Bone marrow (tissue), 2 donors: ENCODE measurements at places on chromosomes 5 and 9.

GRCh38 chr9:115033800-115034199 is 84.2 kb downstream of the TNC start:
- no peak for DNase-seq

- DNase-seq = no peak
Measured at GRCh38 chr9:133915534-133916158, 76.5 kb downstream of the VAV2 start.

GRCh38 chr9:127050591-127051001 is 71.8 kb downstream of the ANGPTL2 start:
- no peak for DNase-seq

DNA sequence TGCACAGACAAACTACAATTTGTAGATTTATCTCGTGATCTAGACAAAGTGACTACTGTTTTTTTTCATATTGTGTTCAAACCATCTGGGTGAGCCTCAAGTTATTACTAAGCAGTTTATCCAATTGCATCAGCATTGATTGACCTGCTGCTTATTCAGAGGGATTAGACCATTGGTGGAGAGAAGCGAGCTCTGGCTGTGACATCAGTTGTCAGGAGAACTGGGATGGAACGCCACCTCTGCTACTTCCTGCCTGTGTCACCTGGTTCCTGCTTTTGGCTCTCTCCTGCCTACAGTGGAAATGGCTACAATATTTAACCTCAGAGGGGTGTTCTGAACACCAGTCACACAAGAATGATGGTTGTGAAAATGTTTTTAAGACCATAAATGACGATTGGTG is 12.1 kb downstream of the NR4A3 start:
- no peak for DNase-seq

- no peak for DNase-seq
Measured at GRCh38 chr9:92934321-92934720, 13.0 kb upstream of the FGD3 start.

GRCh38 chr9:118567861-118568260 is 801.4 kb downstream of the BRINP1 start:
- no peak for DNase-seq

DNA sequence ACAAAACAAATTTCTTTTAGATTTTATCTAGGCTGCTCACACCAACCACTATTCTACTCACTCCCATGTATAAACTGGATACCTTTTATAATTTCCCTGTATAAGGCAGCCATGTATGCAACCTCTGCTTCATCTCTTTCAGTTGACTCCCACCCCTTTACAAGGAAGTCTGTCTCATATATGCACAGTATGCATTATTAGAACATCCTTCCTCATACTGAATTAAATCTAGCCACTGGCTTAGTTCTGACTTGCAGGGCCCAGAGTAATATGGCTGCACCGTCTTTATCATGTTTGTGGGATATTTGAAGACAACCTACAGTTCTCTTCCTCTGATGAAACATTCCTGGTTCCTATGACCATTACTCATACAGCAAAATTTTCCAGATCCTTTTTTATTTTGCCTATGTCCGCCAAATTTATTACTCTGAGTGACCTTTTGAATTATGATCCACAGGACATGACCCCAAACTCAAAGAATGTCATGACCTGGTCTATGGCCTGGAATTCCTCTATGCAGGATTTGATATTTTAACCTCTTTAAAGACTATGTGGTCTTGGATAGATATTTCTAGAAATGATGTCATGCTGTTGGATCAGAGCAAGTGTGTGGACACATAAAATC is 76.6 kb upstream of the ITGA1 start:
- no peak for DNase-seq

GRCh38 chr9:76573905-76574760 is 115.2 kb downstream of the GCNT1 start:
- peak; percentile 35 for DNase-seq

DNA sequence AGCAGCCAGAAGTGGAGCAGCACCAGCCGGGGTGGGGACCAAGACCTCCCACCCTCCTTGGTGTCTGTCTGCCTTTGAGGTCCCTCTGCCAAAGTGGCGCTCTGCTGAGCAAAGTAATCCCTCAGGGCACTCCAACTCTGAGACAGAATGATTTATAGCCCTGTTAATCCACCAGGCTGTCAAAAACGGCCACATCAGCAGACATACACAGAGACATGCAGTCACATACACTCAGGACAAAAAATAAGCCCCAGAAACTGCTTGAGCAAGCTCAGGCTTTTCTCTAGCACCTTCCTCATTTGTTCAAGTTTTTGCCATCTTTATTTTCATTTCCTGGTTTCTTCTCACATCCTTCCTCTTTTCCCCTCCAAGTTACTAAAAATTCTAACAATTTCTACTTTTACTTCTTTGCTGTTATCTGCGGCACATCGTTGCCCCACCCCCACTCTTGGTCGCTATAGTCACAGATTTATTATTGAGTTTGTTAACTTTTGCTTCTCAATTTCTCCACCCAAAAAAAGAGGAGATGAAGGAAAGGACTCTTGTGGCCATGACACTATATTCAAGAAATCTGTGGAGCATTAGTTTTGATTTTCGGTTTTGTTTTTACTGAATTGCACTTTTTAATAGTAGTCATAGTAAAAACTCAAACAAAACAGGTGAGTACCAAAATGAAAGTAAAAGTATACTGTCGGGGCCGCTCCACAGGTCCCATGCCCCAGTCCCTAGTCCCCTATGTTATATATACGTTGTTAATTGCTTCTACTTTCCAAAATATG is 17.4 kb upstream of the ADRB2 start:
- peak; percentile 95 for DNase-seq

GRCh38 chr9:136796238-136796774 is at the start of gene CCDC183:
Gene CCDC183, plus strand, starts transcription at chr9:136796338. Its CDS starts 60 bp downstream, at chr9:136796398.
- DNase-seq = no peak

- no peak for DNase-seq
Measured at GRCh38 chr5:151708126-151708525, 21.4 kb upstream of the SPARC start.

DNA sequence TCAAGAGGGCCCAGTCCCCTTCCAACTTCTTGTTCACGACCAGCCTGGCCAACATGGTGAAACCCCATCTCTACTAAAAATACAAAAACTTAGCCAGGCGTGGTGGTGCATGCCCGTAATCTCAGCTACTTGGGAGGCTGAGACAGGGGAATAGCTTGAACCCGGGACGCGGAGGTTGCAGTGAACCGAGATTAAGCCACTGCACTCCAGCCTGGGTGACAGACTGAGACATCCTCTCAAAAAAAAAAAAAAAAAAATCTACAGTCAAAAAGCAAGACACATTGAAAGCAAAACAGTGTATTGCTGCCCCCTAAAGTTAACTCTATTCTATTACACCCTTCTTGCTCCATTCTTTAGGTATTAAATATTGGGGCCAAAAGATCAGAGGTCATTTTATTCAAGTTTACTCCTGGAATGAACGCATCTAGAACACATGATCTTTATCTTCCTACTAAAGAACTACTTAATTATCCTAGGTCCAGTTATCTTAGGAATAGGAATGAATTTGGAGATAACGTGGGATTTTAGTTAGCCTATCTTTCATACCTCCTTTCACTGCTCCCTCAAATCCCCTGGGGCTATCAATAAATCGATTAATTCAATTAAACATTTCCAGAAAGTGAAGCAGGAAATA is 2.4 kb downstream of the ATG12 start:
- no peak for DNase-seq

GRCh38 chr5:15889001-15889400 is 290.6 kb downstream of the MARCHF11 start:
- no peak for DNase-seq

- no peak for DNase-seq
Measured at GRCh38 chr9:127444283-127444920, 6.8 kb downstream of the RPL12 start.

GRCh38 chr9:8539681-8540197 is 740.2 kb upstream of the DMAC1 start:
- DNase-seq = no peak

DNA sequence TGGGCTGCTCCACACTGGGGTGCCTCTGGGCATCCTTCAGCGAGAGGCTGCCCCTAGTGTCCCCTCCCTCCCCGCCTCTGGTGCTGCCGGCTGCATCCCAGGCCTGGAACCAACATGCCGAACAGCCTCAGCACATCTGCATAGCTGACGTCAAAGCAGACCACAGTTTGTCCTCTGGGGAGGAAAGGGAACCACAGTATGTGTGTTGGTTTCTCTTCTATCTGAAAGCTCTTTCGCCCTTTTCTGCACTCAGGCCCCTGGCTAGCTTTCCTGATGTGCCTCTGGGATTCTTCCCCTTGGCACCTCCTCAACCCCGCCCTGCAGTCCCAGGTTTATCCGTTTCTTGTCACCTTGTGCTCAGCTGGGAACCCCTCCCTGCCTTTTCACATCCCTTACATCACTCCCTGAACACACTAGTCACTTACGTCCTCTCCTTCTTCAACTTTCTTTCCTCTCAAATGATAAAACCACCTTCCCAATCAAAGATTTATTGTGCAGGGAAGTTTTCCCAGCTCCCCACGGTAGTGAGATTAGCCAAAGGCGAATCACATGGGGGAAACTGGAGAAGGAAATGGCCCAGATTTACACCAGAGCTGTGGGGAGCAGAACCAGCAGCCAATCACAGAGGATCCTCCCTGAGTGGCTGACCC is 35.5 kb upstream of the B4GALT1 start:
- no peak for DNase-seq

- no peak for DNase-seq
Measured at GRCh38 chr9:13587571-13587970, 308.1 kb upstream of the MPDZ start.

DNA sequence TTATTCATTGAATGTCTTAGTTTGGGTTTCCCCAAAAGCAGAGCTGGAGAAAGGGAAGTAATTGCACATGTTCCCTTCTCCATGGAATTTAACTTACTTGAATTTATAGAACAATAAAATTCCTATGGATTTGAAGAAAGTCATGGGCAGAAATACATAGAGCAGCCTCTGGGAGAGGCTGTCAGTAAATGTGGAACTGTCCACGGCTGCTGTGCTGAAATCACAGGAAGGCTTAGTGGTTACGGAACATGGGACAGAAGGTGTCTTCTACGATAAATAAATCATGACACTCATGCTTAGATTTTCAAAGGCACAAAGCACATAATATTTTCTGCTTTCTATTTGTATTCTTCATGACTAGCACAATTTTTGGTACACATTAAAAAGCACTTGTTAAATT is 440.6 kb upstream of the IZUMO3 start:
- no peak for DNase-seq

GRCh38 chr5:34485768-34486030 is 170.4 kb upstream of the RAI14 start:
- DNase-seq = no peak

DNA sequence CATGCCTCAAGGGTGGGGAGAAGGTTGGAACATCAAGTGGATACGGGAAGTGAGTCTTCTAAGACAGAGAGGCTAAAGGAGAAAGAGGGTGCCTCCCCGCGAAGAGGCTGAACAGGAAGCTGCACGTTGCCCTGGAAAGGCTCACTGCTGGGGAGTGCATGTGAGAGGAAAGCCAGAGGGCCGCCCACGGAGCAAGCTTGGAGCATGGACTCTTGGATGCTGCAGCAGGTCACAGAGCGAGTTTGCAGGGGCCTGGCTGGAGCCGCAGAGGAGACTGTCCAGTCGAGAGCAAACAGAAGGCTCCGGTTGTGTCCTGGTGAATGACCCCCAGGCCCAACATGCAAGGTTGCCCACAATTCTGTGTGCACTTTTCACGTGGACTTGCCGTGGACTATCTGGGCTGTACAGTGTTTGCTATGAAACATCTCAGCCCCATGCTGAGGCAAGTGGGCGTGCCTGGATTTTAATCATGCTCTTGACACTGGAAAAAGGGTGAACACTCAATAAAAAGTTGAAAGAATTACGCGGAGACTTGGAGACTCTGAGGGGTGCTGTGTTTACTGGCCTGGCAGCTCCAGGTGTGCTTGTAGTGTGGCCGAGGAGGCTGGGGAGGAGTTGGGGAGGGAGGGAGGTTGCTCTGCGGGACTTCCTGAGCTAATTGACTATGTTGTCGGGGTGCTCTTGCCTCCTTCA is 54.5 kb upstream of the GARNL3 start:
- no peak for DNase-seq

GRCh38 chr5:38994324-38994927 is 79.8 kb downstream of the RICTOR start:
- no peak for DNase-seq

DNA sequence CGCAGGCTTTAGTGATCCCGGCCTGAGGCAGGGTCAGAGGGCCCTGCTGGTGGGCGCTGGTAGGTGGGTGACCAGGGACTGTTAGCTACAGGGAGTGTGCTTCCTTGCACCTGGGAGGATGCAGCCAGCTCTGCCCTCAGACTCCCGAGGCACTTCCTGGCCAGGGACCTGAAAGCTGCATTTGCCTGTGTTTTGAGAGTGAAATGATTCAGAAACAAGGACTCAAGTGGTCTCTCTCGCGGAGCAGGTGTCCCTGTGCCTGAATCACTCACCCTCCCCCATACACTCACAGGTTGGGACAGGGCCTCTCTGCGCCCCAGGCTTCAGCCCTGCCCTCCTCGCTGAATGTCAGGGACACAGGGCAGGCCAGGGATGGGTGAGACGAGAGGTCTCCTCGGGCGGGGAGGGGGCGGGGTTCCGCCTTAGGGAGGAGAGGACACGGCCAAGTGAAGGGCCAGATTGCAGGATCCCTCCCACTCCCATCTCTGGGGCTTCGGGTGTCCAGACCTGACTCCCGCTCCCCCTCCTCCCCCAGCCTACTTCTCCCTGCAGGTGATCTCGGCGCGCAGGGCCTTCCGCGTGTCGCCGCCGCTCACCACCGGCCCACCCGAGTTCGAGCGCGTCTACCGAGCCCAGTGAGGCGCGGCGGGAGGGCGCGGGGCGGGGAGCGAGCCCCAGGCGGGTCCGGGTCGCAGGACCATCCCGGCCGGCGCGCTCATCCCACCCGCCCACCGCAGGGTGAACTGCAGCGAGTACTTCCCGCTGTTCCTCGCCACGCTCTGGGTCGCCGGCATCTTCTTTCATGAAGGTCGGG is 1.5 kb downstream of the LTC4S start:
- DNase-seq = no peak

DNA sequence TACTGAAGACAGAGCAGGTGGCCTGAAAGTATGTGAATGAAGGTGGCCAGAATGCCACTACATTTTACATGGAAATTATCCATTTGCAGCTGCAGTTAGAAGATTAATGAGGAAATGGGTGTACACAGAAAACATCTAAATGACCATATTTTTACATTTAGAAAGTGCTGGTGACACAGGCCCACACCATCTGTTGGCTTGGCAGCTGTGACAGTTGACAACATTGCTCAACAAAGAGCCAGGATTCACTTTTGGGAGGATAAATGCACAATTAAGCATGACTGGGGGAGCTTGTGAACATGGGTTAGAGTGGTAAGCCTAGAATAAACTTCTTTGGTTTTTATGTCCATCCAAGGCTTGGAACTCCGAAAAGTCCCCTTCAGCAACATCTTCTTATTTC is 360.5 kb downstream of the KCTD16 start:
- DNase-seq = no peak

GRCh38 chr9:135491764-135492163 is 8.7 kb upstream of the MRPS2 start:
- DNase-seq = no peak

DNA sequence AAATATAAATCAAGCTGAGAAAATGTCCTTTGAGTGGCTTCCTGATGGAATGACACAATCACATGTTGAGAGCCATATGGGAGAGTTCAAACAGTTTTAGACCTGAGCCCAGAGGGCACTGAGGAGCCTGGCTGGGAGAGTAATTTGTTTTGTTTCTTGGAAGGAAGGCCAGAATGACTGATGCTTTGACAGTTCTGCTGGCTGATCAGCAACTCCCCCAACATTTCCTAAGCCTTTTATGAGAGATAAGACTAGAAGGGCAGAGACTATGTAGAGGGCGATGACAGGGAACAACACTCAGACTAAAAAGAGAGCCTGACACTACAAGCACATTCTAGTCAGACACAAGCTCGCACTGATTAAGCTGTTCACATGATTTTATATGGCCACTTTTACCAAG is 169.2 kb downstream of the COX7C start:
- no peak for DNase-seq
